Effector CD4-positive, alpha-beta T cell (primary cell): ENCODE measurements at places on chromosomes 11 and 22.

- DNase-seq: no peak
Observed at GRCh38 chr11:60375316-60375715, 3.0 kb upstream of the MS4A7 start.

DNA sequence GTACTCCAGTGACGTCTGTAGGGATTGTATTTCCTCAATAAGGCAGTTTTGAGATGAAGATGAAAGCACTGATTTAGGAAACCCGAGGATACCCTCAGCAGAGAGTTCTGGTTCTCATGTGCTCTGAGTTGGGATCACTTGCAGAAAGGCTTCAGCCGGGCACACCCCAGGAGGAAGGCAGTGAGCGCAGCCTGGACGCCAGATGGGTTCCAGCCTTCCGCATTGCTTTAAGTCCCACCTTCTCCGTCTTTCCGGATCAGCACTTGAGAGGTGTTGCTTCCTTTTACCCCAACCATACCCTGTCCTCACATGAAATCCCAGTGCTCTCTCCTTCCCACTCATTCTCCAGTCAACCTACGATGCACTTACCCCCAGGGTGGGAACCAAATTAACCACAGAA, 239.5 kb upstream of the CADM1 start:
- DNase-seq: no peak

- DNase-seq: no peak
Observed at GRCh38 chr22:26320447-26320846, 108.6 kb upstream of the ASPHD2 start.

DNA sequence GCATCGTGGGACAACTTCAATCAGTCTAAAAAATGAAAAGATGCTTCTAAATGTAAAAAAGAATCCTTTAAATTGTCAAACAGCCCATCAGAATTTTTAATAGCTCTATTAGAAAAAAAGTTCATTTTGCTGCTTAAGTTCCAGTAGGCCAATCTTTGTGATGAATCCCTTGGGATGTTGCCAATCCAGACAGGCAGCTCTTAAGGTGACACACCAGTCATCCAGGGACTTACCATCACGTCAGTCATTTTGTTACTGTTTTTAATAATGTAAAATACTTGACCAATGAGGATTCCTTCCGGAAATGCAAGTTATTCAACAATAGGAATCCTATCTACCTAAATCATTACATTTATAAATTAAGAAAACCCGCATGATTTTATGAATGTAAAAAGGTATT, 47.8 kb upstream of the TMEM45B start:
- no peak for DNase-seq

DNA sequence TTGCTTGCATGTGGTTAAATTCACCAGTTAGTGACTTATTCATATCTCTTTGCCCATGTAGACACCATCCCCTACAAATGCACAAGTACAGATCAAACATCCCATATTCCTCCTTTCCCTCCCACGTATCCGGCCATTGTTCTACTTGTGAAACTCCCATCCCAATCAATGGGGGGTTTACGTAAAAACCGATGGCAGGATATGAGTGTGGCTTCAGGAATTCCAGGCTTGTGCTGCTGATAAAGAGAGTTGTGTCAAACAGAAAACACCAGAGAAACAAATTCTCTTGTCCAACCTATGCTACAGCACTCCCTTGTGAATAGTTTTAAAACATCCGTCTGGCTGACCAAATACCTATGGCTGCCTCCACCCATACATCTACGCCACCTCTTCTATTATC, 15.5 kb downstream of the FLI1 start:
- DNase-seq: no peak

GRCh38 chr11:86115542-86116385, 46.9 kb upstream of the PICALM start:
- DNase-seq: no peak

DNA sequence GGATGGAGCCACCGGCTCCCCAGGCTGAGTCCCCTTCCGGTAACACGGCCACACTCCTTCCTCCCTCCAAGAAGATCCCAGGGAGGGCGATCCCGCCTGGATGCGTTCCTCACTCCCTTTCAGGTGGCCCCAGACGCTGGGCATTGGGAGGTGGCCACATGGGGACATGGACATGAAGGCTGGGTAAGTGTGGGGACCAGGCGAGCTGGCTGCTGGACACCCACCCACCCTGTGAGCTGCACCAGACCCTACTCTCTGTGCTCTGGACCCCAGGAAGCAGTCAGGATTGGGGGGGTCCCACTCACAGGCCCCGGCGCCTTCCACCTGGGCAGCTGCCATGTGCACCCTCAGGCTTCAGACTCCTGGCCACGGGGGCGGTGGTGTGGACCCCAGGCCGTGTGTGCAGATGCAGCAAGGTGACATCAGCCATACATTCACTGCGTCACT, 932.8 kb downstream of the BRD1 start:
- DNase-seq: no peak
